Fibroblast of skin of right biceps (primary cell): ENCODE measurements at places on chromosomes 5 and 9.
A peak's percentile ranks its signal among the peaks of the same experiment; 100 is the strongest.

DNA sequence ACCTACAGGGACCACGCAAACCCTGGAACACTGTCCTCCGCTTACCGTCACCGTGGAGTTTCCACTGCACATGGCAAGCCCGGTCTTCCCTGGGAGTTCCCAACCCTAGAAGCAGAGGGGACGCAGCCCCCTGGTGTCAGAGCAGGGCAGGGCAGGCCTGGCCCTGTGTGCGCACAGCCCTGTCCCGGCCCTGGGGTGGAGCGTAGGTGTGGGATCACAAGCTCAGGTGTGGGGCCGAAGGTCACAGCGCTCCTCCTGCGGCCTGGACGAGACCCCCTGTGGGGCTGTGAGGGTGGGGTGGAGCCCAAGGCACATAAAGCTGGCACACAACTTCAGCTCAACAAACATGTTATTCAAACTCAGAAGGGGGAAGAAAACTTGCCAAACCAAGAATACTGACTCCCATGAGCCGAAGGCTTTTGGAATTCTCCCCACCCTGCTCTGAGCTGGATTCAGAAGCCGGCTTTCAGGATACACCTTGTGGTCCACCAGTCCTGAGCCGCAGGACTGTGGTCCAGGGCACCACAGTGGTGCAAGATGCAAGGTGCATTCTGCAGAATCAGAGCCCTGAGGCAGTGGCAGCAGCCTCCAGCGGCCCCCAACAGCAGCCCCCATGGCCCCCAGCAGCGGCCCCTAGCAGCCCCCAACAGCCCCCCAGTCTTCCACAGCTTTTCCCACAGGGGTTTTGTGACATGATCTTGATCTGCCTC lies 11.8 kb upstream of the EXOC3 start:
- DNase-seq, result peak; percentile 52

- peak; percentile 84 for DNase-seq
Observed at GRCh38 chr5:167820101-167820990, 471.1 kb upstream of the WWC1 start.

DNA sequence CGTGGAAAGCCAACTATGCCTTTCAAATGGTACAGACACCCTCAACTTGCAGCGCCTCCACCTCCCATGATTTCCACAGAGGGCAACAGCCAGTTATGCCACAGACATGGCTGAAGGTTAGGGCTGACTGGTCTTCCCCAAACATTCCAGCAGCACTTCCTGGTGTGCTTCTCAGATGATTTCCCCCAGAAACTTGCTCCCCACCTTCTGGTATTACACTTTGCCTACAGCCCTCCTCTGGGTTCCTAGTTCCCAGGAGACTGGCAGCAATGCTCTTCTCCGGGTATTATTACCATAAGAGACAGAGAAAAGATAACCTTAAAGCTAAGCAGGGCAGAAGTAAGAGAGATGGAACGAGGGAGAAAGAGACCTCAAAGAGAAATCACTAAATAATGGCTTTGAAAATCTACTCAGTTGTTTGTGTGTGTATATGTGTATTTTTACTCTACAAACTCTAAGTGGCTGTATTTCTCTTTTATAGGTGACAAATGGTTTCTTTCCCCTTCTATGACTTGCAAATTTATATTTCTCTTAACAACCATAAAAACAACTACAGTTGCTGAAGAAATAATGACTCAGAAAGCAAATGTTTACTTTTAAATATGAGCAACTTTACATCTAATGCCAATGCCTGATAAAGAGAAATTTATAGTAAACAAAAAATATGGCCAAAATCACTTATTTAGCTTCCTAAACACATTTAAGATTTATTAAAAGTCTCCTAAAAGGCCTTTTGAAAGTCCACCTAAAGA lies 133.8 kb downstream of the PDE4D start:
- no peak for DNase-seq

GRCh38 chr9:130780865-130781504 lies 54.1 kb upstream of the ABL1 start:
- peak; percentile 99 for DNase-seq

DNA sequence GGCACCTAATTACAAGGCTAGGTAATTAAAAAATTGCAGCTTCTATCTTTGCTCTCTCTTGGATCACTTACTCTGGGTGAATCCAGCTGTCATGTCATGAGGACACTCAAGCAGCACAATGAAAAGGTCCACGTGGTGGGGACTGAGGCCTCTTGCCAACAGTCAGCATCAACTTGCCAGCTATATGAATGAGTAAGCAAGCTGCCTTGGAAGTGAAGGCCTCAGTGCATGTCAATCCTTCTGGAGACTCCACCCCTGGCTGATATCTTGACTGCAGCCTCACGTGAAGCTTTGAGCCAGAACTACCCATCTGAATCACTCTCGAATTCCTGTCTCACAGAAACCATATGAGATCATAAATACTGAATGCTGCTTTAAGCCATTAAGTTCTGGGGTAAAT lies 140.5 kb downstream of the SNX18 start:
- DNase-seq, result peak; percentile 74

- DNase-seq, result no peak
Observed at GRCh38 chr9:19411316-19411715, 2.5 kb downstream of the ACER2 start.

- DNase-seq, result no peak
Observed at GRCh38 chr5:165920655-165921054, 2370.8 kb upstream of the WWC1 start.

- DNase-seq, result no peak
Observed at GRCh38 chr5:145792840-145793239, 42.3 kb downstream of the PRELID2 start.

DNA sequence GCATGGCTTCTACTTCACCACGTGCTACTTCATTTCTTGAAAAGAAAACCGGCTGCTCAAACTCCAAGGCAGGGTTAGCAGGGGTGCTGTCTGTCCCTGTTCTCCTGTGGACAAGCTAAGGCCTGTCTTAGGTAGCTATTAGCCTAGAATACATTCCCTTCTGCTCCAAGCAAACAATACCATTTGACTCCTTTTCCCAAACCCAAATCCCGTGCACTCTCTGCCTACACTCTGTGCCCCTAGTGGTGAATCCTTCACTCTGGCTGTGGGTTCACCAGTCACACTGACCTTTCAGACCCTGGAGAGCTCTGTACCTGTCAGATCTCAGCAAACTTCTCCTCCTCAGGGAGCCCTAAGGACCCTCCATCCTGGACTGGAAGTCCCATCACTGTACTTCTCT lies 211.6 kb downstream of the SLIT3 start:
- no peak for DNase-seq

GRCh38 chr5:7762267-7762666 lies 88.7 kb downstream of the CFAP90 start:
- no peak for DNase-seq

DNA sequence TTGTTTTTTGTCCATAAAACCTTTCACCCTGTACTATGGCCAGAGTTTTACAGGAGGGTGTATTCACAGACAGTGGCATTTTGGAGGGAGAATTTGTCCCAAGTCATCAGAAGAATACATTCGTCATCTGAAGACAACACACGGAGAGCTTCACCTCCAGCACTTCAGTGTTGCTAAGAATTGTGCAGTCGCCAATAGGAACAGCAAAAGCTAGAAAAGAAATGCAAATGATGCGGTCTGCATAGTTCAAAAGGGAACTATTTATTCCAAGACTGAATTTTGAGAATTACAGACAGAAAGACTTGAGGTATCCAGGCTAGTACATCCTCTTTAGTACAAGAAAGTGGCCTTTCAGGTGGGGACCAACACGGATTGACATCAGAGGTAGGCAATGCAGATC lies 399.2 kb upstream of the KIF2A start:
- no peak for DNase-seq

DNA sequence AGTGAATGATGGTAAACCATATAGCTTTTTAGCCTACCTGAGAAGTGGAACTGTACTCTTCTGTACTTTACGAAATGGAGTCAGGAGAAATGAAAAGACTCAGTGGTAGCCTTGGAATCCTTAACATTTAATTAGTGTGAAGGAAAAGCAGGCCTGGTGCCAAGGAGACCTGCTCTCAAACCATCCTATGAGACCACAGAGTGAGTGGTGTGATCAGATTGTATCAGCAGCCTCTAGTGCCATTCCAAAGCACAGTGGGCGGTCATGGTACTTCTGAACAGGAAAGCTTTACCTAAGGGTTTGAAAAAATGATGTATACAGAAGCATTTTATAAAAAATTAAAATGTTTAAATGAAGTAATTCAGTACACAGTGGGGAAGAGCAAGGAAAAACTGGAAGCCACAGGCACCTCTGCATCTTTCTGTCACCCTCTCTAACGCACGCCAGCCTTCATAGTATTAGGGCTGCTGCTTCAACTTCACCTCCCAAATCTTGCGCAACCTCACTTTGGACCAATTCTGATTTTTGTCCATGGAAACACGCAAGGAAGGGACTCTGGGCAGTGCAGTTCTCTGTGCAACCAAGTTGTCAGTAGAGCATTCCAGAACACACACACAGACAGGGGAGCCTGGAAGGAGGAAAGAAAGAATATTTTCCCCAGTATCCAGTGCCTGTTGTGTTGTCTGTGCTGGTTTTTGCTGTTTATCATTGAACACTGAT lies 203.7 kb downstream of the SH3GL2 start:
- no peak for DNase-seq

DNA sequence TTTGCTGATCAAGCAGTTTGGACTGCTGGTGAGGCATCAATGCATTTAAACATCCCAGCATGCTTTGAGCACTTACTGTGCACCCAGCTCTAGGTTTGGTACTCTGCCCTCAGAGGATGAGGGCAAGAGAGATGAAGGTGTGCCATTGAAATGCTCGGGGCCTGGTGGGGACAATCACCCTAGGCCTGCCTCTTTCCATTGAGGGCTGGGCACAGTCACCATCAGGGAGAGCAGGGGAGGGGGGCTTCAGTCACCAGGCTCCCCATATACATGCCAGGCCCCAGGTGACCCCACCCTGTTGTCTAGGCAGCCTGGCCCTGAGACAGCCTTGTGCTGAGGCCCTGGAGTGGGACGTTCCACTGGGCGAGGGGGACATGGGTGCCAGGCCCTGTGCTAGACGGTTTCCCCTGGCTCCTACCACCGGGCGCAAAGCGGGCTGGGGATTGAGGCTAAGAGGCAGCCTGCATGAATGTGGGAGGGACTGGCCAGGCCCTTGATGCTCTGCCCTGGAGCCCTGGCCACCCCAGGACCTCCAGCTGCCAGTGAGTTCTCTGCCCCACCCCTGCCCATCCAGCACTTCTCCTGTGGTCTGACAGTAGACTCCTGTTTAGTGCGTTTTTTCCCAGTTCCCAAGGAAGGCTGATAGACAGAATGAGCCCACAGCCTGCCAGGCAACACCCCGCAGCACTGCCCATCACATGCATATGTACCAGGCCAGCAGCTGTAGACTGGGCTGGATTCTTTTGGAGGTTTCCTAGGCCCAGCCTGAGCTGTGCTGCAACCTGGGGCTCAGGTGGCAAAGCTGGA lies 18.9 kb downstream of the TCF7 start:
- DNase-seq, result no peak

DNA sequence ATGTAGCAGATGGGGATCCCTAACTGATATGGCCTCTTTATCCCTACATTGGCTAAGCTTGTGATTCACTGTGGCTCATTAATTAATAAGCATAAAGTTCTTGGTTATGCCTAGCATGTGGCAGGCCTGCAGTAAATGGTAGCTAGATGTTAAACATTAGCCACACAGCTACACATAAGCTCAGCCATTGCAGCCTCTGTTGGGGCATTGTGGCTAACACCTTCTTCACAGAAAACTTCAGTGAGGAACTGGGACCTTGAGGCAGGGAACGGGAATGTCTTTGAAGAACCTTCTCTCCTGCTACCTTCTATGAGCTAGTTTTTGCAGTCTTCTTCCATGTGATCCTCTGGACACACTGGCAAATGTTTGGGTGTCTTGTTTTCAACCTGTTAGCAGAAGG lies 338.2 kb downstream of the NTRK2 start:
- no peak for DNase-seq

- DNase-seq, result peak; percentile 38
Observed at GRCh38 chr9:126722922-126723806, 81.7 kb upstream of the ZBTB43 start.

DNA sequence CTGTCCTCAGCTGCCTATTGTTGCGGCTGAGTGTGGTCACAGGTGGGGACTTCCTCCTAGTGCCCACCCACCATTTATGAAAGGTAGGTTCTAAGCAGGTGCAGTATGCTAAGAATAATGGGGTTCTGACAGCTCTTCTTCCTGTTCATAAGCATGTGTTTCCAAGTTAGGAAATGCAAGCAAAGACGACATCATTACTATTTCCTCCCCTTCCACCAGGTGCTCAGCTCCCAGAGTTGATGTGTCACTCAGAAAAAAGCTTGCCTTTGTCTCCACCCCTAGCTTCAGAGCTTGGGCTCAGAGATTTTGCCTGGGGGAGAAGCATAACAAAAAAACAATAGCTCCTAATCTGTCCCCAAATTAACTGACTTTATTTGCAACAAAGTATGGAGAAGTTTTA lies 1076.7 kb downstream of the NR2F1-AS1 start:
- DNase-seq, result no peak

GRCh38 chr5:135604056-135604455 lies 25.3 kb upstream of the CXCL14 start:
- DNase-seq, result no peak

DNA sequence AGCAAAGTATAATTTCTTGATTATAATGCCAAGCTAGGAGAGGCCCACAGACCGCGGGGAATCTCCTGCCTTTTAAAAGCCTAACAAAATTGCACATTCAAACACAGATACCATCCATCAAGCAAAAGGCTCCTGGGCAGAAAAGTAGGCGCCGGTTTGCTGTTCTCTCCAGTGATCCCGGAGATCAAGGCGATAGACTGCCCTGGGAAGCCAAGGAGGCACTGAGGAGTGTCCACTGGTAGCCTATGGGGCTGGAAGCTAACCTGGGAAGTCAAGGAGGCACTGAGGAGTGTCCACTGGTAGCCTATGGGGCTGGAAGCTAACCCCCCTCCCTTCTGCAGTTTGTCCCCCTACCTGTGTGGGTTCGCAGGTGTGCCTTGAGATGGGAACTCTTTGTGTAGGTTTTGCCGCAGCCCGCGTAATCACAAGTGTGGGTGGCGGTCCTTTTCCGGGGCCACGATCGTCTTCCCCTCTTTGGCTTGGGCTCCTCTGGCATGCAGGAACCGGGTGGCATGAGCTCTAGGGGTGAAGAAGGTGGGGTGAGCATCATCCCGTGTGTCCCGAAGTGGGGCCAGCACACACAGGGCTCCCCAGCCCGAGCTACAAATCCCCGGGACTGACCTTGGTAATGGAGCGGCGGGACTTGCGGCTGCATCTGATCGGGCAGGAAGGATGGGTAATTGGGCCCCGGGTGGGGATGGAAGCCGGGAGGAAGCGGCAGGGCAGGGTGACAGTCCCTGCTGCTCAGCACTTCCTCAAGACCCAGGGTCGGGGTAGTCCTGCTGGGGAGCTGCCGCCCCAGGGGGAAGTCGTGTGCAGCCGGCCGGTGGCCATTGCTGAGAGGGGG lies 2.7 kb downstream of the KLF4 start:
- no peak for DNase-seq

DNA sequence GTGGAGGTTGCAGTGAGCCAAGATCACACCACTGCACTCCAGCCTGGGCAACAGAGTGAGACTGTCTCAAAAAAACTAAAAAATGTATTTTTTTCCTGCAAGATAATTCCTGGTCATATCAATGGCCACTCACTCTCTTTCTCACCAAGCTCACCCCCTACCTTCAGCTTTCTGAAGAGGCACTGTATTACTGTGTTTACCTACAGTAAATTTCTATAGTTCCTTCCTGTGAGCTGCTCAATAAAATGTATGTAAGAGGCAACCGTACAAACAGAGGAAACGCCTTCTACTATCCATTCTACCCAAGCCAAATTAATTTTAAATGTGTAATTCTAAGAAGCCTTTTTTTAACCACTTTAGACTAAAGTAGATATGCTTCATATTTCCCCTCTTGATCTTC lies 929.3 kb upstream of the DMAC1 start:
- DNase-seq, result no peak

- DNase-seq, result peak; percentile 31
Observed at GRCh38 chr5:113293975-113294310, 140.8 kb downstream of the TSSK1B start.
